ENCODE measurements at places on chromosomes 16 and 17.

- peak; percentile 73 for DNase-seq
Measured at GRCh38 chr17:40470932-40471828, 27.9 kb downstream of the IGFBP4 start.

GRCh38 chr16:78815713-78816112 is 716.3 kb downstream of the WWOX start:
- no peak for DNase-seq

DNA sequence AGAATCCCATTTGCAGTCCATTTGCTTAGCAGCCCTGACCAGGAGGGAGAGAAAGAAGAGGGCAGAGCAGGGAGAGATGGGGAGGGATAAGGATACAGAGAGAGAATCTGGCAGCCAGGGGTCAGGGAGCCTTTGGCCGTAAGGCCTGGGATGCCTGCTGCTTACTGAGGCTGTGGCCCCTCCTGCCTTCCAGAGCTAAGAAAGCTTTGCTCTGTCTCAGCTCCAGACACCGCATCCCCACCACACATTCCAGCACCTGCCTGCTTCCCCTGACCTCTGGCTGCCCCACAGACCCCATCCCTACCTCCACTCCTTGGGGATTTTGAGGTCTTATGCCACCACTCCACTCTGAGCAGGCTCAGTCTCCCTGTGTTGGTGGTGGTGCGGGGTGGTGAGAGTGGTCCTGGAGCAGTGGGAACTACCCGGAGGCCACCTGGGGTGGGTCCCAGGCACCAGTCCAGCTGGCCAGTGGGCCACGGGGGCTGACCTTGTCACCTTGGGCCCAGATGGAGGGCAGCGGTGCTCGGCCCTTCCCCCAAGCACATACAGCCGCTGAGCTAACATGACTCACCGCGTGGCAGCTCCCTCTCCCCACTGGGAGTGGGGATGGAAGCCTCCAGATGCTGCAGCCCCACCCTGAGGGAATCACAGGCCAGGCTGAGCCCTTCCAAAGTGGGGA is 58.3 kb downstream of the RAI1 start:
- DNase-seq: no peak

DNA sequence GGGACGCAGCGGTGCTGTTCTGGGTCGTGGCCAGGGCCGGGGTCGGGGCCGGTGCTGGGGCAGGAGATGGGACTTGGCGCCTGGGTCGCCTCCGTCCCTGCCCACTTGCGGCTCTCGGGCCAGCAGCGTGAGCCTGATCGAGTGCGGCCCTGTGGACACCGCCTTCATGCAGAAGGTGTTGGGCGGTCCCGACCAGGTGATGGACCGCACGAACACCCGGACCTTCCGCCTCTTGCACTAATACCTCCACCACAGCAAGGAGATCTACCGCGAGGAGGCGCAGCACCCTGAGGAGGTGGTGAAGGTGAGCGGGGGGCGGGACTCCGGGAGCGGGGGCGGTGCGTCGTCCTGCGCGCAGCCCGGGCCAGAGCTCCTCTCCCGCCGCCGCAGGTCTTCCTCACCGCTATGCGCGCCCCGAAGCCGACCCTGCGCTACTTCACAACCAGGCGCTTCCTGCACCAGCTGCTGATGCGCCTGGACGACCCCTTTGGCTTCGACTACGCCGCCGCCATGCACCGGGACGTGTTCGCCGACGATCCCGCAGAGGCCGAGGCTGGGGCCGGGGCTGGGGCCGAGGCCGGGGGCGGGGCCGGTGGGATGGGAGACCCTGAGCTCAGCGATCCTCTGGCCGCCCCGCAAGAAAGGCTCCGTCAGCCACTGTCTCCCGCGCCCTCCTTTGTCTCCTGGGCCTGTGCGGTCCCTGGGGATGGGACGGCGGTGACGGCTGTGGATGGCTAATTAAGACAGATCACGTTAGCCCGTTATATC is 4.5 kb upstream of the HSD17B1 start:
- no peak for DNase-seq

DNA sequence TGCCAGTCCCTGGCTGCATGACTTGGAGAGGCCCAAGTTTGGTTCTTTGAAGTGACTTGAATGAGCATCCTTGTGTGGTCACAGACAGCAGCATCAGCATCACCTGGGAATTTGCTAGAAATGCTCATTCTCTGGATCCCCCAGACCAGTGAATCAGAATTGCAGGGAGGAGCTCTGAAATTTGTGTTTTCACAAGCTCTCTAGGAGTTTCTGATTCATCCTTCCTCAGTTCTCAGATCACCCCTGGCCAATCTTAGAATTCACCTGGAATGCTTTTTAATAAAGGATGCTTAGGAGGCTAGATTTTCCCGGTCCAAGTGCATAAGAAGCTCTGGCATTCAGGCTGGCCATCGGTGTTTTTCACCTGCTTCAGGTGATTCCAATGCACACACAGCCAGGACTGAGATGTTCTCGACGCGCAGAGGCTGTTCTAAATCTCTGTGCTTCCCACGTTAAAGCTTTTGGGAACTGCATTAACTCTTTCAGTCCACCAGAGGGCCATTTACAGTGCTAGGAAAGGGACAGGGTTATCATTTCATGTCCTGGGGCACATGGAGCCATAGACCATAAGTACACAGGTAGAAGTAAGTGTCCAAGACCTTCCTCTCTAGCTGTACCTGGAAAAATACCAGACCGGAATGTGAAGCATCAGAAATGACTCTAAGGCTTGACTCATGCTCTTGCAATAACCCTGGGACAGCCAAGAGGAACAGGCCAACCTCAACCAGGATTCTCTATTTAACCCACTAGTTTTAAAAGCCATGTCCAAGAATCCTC is 85.7 kb upstream of the XYLT1 start:
- DNase-seq: no peak

DNA sequence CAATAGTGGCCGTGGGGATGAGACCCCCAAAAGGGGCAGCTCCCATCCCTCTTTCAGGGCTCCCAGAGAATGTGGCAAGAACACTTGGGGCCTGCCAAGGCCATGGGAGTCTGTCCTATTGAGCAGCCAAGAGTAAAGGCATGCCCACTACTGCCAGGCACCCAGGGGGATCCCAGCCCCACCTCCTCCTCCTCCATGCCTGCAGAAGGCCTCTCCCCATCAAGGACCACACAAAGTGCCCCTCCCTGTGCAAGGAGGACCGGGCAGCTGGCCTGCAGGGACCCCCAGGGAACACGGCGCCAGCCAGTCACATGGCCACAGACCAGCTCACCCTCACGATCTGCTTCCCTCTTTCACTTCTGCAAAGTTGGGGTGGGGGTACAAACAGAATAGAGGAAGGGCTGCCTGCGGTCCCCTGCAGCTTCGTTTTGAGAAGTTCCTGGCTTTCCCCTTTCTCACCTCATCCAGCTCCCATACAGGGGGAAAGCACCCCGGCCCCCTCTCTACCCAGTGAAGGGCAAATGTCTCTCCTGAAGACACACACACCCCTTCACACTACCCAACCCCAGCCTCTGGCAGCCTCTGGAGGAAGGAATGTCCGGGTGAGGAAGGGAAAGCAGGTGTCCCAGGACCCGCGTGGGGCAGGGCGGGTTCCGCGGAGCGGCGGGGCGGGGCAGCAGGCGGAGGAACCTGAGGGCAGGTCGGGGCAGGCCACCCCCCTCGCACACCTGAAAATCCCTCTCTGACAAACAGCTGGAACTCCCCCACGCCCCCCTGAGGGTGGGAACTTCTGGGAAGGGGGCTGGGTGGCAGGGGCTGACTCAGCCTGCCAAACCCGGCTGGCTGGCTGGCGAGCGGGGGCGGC is 2.0 kb downstream of the PPP1R9B start:
- no peak for DNase-seq

DNA sequence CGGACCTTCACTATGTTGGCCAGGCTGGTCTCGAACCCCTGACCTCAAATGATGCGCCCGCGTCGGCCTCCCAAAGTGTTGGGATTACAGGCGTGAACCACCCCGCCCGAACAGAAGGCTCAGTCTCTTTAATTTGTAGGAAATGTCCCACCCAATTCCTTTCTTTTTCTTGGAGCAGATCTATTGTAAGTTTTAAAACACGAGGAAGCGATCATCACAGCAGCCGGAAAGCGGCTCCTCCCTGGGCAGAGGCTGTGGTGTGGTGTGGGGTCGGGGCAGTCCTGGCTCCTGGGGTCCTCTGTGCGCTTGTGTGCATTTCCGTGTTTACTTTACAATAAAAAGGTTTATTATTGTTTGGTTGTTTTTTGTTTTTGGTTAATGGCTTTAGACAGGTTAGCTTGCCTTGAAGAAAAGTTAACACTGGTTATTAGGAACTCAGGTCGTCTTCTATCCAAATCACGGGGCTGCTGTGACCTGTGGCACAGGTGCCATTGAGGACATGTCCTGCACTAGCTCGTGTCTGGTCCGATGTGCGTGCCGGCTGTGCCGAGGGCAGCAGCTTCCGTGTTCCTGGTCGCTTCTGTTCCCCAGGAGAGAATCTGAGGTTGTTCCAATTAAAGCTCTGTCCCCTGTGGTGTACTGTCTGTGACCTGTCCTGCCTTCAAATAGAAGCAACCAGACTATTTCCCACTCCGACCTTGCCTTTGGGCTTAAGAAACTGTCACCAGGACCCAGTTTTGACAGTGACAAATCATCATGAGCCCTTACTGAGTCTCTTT is 83.1 kb downstream of the SEC14L1 start:
- DNase-seq: no peak

DNA sequence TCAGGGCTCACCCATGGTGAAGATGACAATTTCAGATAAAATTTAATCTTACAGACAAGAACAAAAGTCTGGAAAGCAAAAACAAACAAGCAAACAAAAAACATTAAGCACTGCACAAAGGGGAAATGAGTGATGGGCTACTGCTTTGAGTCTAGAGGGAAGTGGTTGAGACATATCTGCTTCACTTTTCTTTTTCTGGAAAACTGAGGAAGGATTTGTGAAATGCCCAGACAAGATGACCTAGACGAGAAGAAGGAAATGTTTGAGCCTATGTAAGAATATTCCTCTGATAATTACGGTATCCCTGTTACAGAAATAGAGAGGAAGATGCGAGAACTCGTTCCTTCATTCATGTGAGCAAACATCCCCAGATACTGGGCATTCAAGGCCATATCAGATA is 11.5 kb upstream of the HYDIN start:
- no peak for DNase-seq

DNA sequence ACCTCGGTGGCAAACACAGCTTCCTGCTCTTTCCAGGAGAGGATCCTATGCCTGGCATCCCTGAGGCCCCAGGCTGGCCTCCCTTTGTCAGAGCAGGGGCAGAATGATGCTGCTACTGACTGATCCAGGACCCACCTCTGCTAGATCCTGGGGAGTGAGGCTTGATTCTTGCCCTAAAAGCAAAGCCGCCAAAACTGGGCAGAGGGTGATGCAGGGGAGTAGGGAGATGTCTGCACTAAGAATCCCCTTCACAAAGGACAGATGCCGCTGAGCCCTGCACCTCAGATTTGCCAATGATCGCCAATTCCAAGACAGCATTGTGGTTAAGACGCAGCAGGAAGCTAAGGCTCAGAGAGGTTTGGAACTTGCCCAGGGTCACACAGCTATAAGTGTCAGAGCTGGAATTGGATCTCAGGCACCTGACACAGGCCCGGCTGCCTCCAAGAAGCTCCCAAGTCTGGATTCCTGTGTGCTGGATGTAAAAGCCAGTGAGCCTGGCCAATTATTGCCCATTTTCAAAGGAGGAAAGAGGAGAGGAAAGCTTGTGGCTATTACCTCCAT is 60.7 kb upstream of the TNRC6C start:
- DNase-seq: no peak

DNA sequence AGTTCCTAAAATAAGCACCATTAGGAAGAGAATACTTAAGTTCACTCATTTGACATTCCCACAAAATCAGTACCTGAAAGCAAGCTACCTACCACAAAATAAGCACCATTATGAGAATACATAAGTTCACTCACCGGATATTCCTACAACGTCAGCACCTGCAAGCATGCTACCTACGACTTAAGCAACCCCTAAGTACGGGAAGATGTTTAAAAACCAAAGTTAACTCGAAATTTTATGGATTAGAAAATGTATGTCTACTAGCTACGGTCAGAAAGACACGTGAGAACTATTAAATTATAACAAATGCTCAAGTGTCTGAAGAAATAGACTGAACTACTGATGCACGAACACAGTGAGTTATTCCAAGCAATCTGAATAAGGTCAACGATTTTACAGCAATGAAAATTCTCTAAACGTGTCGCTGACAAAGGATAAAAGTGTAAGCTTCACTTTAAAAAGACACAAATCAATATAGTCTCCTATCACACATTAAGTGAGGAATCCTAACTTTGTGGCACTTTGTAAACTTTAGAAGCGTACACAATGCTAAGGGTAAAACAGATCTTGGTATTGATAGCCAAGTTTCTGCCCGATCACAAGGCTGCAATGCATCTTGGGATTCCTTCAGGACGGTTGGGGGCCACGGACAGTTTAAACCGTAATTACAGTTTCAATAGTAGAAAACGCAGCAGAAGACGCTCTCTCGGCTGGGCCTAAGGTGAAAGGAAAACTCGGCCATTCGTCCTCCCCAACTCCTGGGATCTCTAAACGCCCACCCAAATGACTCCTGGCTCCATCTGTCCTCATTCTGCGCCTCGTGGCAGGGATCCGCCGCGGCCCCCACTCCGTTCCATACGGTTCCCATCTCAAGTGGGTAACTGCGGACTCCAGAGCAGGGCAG is 1.3 kb downstream of the GSPT1 start:
- DNase-seq: no peak

GRCh38 chr16:12674071-12674470 is 129.6 kb downstream of the CPPED1 start:
- DNase-seq: peak; percentile 17

- no peak for DNase-seq
Measured at GRCh38 chr17:70956726-70957125, 787.4 kb downstream of the KCNJ2 start.

DNA sequence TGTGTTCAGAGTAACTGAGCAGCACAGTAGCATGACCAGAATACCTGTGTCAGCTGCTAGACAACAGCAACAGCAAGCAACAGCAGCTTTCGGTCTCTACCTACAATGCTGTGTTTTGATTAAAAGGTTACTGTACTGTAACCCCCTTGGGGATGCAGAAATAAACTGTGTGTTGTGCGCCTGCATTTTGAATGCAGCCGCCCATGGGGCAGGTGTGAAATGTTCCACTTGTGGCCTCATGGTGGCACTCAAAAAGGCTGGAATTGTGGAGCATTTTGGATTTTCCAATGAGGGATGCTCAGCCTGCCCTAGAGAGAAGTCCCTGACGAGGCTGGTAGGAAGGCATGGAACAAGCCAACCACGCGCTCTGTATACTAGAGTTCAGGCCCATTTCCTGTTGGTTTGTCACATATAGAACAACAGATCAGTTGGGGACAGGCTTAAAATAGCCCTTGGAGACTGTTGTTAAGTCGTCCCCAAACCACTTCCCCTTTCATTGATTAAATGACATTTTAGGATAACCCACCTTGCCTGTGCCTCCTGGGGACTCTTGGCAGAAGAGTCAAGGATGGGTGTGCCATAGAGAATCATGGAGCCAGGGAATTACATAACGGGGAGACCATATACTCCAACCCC is 27.1 kb downstream of the SCPEP1 start:
- DNase-seq: no peak
